ENCODE measurements at places on chromosomes 2 and 18.

- no peak for DNase-seq
Observed at GRCh38 chr2:97751752-97752151, 38.4 kb downstream of the ZAP70 start.

- no peak for DNase-seq
Observed at GRCh38 chr2:85449214-85449588, 30.7 kb downstream of the SH2D6 start.

DNA sequence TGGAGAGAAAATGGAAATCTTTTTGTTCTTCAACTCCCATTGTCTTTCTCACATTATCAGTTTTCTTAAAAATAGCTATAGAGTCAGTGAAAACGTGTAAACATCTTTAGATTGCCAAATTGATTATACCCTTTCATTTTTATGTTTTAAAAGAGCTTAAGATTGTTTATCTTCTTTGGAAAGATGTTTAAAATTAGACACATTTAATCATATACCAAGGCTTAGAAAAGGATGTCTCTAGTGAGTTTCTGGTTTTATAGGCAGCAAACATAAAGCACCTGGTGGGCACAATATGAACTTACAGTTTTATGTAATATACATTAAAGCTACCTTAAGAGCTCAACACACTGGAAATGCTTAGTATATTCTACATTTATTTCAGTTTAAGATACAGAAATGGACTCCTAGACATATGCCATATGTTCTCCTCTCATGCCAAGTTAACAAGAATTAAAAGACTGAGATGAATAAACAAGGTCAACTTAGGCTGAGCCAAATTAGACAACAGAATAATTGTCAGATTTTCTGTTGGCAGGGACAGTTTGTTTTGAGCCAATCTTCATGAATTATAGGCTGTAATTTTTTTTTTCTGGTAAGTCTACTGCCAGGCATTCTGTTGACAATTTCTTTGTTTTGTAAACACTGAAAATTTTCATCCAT lies 112.7 kb downstream of the OTX1 start:
- no peak for DNase-seq

- no peak for DNase-seq
Observed at GRCh38 chr2:102549027-102549426, 70.3 kb upstream of the SLC9A2 start.

DNA sequence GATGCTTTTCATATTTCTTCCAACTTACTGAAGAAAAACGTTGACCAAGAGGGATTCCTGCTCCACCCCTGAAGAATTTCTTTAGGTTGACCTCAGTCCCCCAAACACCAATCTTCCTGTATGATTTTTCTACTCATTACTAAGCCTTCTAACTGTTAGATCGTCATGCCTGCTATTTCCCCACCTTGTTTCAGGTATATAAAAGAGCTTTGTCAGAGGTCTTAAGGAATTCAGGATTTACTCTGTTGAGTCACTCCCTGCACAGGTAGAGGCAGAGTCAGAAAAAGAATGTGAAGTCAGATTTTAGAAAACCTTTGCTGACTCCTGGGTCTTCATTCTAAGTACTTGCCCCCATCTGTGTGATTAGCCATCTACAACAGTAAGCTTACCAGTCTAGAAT lies 83.8 kb upstream of the NOSTRIN start:
- no peak for DNase-seq

DNA sequence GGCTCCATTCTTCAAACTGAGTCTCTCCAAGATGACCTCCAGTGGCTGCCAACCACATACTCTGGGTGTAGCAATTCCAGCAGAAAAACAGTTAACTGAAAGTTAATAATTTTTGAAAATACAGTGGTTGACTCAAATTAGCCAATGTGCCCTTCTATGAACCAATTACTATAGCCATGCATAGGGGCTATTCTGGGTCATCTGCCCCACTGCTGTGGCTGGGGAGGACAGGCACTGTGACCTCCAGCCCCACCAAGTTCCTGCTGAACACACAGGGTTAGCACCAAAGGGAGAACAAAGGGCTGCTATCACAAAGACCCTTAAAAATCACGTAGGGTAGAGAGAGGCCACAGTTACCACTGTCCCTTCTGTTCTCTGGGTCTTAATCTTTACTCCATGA lies 123.0 kb downstream of the IRS1 start:
- no peak for DNase-seq

- DNase-seq: no peak
Observed at GRCh38 chr2:29033656-29034055, 40.7 kb downstream of the PCARE start.

DNA sequence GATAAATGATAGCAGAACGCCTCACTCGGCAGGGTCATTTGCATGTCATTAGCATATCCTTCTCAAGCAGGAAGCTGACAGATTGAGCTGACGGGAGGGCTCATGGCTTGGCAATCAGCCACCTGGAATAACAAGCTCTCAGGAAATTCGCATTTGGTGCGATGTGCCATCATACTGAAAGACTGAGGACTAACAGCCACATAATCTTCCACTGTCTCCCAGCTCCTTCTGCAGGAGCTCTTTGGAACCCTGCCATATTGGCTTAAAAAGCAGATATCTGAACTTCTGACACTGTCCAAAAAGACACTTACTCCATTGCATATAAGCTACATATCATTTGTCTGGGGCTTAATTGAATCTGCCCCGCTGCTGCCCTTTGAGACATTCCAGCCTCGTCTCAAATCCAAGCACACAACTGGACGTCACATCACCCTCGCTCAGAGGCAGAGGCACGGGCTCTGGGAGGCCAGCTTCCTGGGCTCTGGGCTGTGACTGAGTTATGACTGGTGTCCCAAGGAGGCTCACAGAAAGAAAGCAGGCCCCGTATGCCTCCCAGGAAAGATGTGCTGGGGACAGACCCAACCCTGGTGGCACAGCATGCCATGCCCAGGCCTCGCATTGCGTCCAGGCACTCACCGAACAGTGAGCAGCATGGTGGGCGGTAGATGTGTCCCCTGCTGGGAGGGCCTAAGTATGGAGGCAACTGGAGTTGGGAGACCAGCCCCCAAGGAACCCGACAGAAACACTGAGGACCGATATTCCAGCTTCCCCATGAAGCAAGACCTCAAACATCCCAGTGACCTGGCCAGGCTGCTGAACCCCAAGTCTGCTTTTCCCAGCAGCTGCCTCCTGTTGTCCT lies 228.0 kb downstream of the ATAD2B start:
- no peak for DNase-seq

DNA sequence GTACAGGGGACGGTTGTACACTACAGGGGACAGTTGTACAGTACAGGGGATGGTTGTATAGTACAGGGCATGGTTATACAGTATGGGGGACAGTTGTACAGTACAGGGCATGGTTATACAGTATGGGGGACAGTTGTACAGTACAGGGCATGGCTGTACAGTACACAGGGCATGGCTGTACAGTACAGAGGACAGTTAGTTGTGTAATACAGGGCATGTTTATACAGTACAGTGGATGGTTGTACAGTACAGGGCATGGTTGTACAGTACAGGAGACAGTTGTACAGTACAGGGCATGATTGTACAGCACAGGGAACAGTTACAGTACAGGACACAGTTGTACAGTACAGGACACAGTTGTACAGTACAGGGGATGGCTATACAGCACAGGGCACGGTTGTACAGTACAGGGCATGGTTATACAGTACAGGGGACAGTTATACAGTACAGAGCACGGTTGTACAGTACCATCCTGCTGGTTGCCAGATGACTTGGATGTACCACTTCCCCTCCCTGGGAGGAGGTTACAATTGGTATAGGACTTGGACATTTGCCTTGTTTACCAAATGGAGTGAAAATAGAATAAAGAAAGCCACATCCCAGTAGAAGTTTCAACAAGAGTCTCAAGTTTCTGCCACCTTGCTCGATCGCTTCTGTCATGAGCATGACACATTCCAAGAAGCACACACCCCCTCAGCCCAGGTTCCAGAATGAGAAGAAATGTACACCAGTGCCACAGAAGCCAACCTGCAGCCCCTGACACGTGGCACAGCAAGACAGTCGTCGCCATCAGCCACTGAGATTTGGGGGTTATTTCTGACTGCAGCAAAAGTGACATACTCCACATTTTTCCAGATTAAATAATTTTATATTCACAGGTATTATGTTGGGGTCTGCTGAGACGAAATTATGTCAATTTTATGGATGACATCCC lies 16.0 kb downstream of the CYRIA start:
- DNase-seq: no peak

DNA sequence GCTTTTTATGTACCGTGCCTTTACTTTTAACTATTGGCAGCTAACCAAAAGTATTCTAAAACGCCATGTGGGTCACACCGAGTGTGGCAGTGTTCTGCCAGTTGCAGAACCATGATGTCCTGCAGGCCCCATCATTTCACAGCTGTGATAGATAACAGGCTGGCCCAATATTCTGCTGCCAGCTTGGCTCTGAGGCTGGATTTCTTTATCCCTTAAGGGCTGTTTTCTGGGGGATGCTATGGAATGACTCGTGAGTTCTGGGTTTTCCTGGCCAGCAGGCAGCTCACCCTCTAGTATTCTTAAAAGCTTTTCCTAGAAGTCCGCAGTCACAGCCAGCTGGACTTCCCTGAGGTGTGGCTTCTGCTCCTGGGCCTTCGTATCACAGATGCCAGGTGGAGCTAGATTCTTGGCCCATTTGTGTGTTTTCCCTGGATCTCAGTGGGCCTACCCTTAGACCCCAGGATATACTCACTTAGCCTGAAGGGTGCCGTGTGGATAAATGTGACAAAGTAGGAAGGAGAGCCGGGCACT lies 41.0 kb downstream of the FHOD3 start:
- no peak for DNase-seq

- no peak for DNase-seq
Observed at GRCh38 chr2:173869244-173870229, 95.6 kb downstream of the SP3 start.

- DNase-seq: no peak
Observed at GRCh38 chr2:39724828-39725144, 54.3 kb downstream of the THUMPD2 start.

DNA sequence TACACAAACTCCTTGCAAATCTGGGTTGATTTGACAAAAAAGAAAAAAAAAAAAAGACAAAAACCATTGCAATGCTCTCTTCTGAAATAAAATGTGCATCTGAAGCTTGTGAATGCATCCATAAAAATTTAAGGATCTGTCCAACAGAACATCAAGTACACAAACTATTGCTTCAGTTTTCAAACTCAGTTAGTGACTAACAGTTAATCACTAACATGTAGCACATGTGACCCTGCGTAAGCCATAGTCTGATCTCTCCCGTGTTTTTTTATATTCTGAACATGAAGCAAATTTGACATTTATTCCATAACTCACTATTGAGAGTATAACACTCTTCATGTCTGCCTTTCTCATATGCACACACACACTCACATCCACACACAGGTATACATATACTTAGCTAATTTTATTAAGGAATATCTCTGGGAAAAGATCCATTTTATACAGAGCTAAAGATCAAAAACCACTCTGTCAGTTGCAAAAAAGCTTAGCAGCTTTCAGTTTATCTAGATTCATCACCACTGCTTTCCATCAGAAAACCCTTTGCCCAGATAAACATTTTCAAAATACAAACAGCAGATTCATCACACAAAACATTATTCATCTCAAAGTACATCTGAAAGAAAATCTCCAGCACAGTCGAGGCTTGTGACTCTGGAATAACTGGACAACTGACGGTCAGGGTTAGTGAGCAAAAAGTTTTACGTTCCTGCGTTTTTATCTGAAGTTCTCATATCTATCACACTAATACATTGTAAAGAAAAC lies 1000.4 kb upstream of the ACVR2A start:
- DNase-seq: no peak

GRCh38 chr2:150125188-150125587 lies 362.3 kb downstream of the RND3 start:
- no peak for DNase-seq

DNA sequence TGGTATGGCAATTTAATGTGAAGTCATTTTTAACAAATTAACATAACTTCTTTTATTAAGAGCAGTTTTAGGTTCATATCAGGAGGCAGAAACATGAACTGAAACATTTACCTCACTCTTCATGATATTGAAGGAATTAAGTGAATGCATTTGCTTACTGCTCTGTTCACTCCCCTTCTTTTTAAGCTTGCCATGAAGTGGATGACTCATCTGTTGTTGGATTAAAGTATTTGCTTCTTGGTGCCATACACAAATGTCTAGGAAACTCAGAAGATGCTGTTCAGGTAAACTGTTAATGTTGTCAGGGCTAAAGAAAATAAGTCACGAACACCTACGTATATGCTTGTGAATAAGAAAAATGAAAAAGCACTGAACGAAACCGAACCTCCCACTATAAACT lies 10.2 kb upstream of the CABYR start:
- no peak for DNase-seq

DNA sequence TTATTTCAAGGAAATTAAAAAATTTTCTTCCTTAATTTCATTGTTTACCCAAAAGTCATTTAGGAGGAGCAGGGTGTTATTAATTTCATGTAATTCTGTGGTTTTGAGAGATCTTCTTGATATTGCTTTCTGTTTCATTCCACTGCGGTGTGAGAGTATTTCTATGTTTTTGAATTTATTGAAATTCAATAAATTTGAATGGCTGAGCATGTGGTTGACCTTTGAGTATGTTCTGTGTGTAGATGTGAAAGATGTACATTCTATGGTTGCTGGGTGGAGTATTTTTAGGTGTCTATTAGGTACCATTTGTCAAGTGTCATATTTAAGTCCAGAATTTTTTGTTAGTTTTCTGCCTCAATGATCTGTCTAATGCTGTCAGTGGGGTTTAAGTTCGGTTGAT lies 39.4 kb upstream of the LANCL1 start:
- no peak for DNase-seq

DNA sequence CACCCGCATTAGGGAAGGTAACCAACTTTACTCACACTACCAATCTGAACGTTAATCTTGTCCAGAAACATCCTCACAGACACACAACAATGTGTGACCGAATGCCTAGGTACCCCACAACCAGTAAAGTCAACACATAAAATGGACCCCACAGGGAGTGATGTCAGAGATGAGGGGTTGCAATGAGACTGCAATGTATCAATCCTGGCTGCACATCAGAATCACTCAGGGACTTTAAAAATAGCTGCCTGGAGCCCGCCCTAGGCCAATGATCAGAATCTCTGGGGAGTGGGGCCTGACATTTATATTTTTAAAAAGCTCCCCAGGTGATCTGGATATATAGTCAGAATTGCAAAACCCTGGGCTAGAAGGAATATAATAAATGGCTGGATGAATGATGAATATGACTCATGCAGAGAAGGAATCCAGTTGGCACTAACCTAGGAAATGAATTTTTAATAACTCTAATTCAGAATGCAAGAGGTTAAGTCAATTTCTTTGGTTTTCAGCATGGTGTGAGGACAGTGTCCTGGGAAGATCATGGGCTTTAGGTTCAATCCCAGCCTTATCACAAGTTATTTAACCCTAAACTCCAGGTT lies 92.8 kb downstream of the COLEC12 start:
- no peak for DNase-seq
